ENCODE measurements at places on chromosomes 2 and 18.

GRCh38 chr2:232441147-232441651, 14.8 kb upstream of the ALPI start:
- no peak for DNase-seq

- DNase-seq, result no peak
Measured at GRCh38 chr2:193253014-193253530, 1058.3 kb upstream of the TMEFF2 start.

DNA sequence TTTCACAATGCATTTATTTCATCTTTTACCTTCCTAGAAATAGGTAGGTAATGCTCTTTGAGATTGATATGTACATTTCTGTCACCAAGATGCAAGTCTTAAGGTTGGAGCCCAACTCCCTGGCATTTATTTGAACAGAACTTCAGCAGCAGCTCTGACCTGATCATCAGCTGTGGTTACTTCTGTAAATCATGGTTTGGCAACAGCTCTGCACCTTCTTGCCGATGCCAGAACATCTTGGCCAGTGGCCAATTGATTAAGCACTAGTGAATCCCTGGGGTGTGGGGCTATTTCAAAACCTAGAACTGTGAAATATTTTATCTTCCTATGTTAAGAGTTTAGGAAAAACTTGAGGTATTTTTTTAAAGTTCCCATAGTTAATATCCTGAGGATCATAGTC, 124.8 kb upstream of the NYAP2 start:
- no peak for DNase-seq

DNA sequence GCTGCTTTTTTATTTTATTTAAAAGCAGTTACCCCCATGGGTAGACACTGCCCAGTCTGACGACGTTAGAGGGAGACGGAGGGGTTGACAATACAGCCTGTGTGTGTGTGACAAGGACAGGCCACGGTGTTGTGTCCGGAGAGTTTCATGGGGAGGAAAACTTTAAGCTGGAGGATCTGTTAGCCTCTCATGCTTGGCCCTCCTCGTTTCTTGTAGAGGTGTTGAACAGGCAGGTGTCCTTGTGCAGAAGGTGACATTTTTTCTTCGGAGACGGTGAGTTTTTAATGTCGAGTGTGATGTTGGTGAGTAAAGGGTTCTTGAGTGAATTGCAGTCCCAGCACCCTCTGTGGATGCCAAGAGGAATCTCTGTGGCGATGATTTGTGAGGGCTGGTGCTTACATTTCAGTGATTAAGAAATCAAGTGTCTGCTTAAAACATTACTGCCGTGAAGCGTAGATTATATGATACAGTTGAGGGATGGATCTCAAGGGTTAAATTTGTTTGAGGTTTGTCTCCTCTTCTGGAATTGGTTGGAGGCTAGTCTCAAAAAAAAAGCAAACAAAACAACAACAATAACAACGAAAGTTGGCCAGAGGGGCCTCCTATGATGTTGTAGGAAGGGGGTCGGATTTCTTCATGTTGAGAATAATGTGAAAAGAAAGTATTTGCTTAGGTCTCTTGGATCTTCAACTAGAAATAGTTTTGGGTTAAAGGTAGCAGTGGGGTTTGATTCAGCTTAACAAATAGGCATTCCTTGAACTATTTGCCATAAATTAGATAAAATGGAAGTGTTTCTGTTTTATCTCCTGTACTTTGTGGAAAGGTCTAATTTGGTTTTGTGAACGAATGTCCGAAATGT, 1.6 kb downstream of the NCOA1 start:
- no peak for DNase-seq

GRCh38 chr18:27964811-27965210, 212.1 kb downstream of the CDH2 start:
- no peak for DNase-seq

- no peak for DNase-seq
Measured at GRCh38 chr18:58398648-58399398, 230.1 kb downstream of the ALPK2 start.

- DNase-seq, result no peak
Measured at GRCh38 chr2:159882130-159882745, 84.2 kb upstream of the CD302 start.

- DNase-seq, result no peak
Measured at GRCh38 chr2:239256350-239256743, 144.5 kb downstream of the HDAC4 start.

GRCh38 chr18:36250827-36251226, 46.7 kb upstream of the FHOD3 start:
- no peak for DNase-seq

GRCh38 chr2:128643221-128644065, 324.8 kb upstream of the HS6ST1 start:
- DNase-seq, result no peak

- peak; percentile 15 for DNase-seq
Measured at GRCh38 chr2:174771631-174772471, 7.6 kb upstream of the CHRNA1 start.

GRCh38 chr2:219171231-219171651, 1.4 kb upstream of the SLC23A3 start:
- DNase-seq, result peak; percentile 43

DNA sequence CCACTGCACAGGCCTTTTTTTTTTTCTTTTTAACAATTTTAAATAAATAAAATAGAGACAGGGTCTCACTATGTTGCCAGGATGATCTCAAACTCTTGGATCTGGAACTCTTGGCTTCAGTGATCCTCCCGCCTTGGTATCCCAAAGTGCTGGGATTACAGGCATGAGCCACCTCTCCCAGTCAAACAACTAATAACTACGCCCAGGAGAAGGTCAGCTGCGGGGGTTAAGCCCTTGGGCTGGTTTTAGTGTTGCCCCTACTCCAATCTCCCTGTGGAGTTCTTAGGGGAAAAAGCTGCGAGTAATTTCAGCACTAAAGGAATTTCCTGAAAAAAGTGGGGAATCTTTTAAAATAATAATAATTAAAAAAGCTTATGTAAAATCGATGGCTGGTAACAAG, 96.4 kb upstream of the XPO1 start:
- DNase-seq, result no peak
